ENCODE measurements at places on chromosomes 4 and X.

- no peak for DNase-seq
Observed at GRCh38 chr4:157095716-157096115, 19.8 kb downstream of the GLRB start.

GRCh38 chrX:14013054-14013453, 16.6 kb downstream of the GEMIN8 start:
- no peak for DNase-seq

- DNase-seq, result peak; percentile 54
Observed at GRCh38 chrX:16786791-16787735, 797 bp downstream of the TXLNG start.

- DNase-seq, result peak; percentile 30
Observed at GRCh38 chr4:71187404-71188155, 151.2 kb upstream of the SLC4A4 start.

DNA sequence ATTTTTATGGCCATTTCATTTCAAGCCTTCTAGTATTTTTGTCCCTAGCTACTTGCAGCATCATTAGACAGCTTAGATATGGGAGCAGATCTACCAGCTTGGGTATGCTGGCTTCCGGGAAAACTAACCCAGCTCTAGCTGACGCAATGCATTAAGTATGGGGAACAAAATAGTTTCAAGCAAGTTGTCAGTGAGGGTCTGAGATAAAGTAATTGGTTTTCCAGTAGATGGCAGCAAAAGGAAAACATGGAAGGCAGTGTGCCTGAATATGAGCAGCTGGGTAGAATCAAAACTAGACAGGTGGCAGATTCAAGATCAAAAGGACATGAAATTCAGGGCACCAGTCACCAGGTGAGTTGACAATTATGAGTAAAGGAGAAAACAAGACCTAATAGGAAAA, 340.9 kb upstream of the CTSO start:
- DNase-seq, result no peak

GRCh38 chr4:154084864-154085263, 296.0 kb upstream of the SFRP2 start:
- no peak for DNase-seq

Measured in activated naive CD4-positive, alpha-beta T cell treated with anti-CD3 and anti-CD28 coated beads, Interleukin-2, amount 10 ng/mL, durations not matched to agents 7 days and 5 days (primary cell).